ENCODE measurements at places on chromosomes 6 and 20. TPM values are rescaled to one million over a fixed set of nuclear protein-coding genes. Genes with fewer than 3 reads are reported as not detected.

ADGRF4 gene
- 6.5 TPM for total RNA-seq

SLC52A3 gene
- 19.1 TPM for total RNA-seq

BTNL2 gene
- total RNA-seq, result not detected

HCRTR2 gene
- total RNA-seq, result not detected

CALHM5 gene
- 1.7 TPM for total RNA-seq

TOX2 gene
- total RNA-seq, result 3.9 TPM

CFAP206 gene
- 1.3 TPM for total RNA-seq

SLC17A1 gene
- total RNA-seq, result not detected

ERVFRD-1 gene
- total RNA-seq, result 0.18 TPM

BTN1A1 gene
- total RNA-seq, result not detected

EPPIN gene
- not detected for total RNA-seq

GJA10 gene
- total RNA-seq, result not detected

DZANK1 gene
- total RNA-seq, result 7.1 TPM

SOX12 gene
- total RNA-seq, result 7.4 TPM

RSPH4A gene
- 0.55 TPM for total RNA-seq

HLA-DRA gene
- 297 TPM for total RNA-seq

TSHZ2 gene
- total RNA-seq, result 23.3 TPM

LY6G6F gene
- total RNA-seq, result not detected

KCNK17 gene
- not detected for total RNA-seq

TOP1 gene
- total RNA-seq, result 54.5 TPM

PLEKHG1 gene
- total RNA-seq, result 78.9 TPM

HAO1 gene
- total RNA-seq, result not detected

TGM3 gene
- total RNA-seq, result not detected

TRIM10 gene
- total RNA-seq, result not detected

OPN5 gene
- not detected for total RNA-seq

GPR63 gene
- total RNA-seq, result 1.4 TPM

PAX1 gene
- total RNA-seq, result not detected

IRF4 gene
- 12.1 TPM for total RNA-seq

SNPH gene
- total RNA-seq, result 6.0 TPM

SAMD5 gene
- 4.8 TPM for total RNA-seq

HLA-DMA gene
- total RNA-seq, result 65.3 TPM

CCM2L gene
- 8.2 TPM for total RNA-seq

SLC29A1 gene
- total RNA-seq, result 58.1 TPM

PIM1 gene
- 35.0 TPM for total RNA-seq

ID4 gene
- 32.5 TPM for total RNA-seq

RAMACL gene
- 7.8 TPM for total RNA-seq

ADIG gene
- total RNA-seq, result not detected

OSTM1 gene
- 40.3 TPM for total RNA-seq

KIAA1755 gene
- total RNA-seq, result 3.9 TPM

SIGLEC1 gene
- 9.5 TPM for total RNA-seq

CAP2 gene
- 20.7 TPM for total RNA-seq

ESR1 gene
- total RNA-seq, result 9.6 TPM

NUP43 gene
- 51.4 TPM for total RNA-seq

KCNK5 gene
- 9.8 TPM for total RNA-seq

ENPP1 gene
- 9.3 TPM for total RNA-seq

HLA-DQA1 gene
- 30.1 TPM for total RNA-seq

PACRG gene
- 9.7 TPM for total RNA-seq

RIMS1 gene
- 5.2 TPM for total RNA-seq

ZNF334 gene
- 18.7 TPM for total RNA-seq

HRH3 gene
- 4.2 TPM for total RNA-seq

ZNF391 gene
- total RNA-seq, result 8.0 TPM

ARMH2 gene
- total RNA-seq, result not detected

CEBPB gene
- 59.3 TPM for total RNA-seq

EDN1 gene
- total RNA-seq, result 4.3 TPM

RSPH9 gene
- total RNA-seq, result 0.68 TPM

GABRR2 gene
- total RNA-seq, result 0.73 TPM

PLAGL2 gene
- total RNA-seq, result 17.4 TPM

TFAP2A gene
- total RNA-seq, result 45.2 TPM

SLC25A27 gene
- total RNA-seq, result 25.1 TPM
